ENCODE measurements at places on chromosomes 11 and 22.

DNA sequence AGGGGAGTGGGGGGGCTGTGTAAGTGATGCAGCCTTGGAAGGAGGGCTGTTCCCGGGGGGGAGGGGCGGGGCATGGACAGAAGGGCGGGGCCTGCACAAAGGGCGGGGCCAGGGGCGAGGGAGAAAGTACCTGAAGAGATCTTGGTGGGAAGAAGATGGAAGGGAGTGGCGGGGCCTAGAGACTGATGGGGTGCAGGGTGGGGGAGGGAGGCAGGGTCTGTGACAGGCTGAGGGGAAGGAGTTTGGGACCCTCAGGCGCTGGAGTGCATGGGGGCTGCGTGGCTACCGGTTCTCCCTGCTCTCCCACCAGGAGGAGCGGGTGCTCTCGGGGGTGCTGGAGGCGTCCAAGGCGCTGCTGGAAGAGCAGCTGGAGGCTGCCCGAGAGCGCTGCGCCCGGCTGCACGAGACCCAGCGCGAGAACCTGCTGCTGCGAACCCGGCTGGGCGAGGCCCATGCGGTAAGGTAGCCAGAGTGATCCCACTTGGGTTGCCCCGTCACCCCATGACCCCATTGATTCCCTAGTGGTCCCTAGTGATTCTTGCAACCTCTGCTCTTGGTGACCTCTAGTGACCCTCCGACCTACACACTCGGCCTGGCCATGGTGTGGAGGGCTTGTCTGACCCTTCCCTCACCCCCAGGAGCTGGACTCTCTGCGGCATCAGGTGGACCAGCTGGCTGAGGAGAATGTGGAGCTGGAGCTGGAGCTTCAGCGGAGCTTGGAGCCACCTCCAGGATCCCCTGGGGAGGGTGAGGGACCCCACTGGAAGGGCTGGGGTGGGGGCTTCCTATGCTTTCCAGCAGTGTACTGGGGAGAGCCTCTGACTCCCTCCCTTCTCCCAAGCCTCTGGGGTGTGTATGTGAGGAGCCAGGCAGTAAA lies 3.1 kb downstream of the CCDC88B start:
- no peak for DNase-seq

GRCh38 chr11:14393889-14394288 lies 34.9 kb upstream of the RRAS2 start:
- DNase-seq = no peak

- DNase-seq = no peak
Observed at GRCh38 chr22:35092406-35092805, 26.4 kb downstream of the ISX start.

- DNase-seq = no peak
Observed at GRCh38 chr11:97860237-97860636, 1160.5 kb upstream of the CNTN5 start.

GRCh38 chr11:117300283-117300663 lies 9.1 kb downstream of the BACE1-AS start:
- no peak for DNase-seq

DNA sequence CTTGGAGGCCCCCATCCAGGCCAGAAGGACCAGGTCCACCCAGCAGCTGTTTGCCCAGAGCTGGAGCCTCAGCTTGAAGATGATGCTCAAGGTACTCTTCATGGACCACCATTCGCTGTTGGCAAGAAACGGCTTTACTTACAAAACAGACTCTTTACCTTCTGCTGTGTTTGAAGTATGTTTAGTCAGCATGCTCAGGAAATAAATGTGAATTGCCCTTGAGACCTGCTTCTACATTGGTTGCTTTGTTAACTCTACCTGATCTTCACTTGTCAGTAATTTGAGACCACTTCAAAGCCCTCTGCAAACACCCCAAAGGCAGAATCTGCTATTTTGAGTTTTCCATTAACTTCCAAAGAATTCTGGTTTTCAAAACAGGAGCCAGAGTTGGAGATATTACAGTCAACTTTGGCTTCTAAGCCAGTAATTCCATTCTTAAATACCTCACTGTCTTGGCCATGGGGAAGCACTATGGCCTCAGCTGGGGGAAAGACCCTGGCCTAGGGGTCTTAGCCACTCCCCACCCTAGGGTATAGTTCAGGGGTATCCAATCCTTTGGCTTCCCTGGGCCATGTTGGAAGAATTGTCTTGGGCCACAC lies 2.7 kb downstream of the UQCR10 start:
- DNase-seq = no peak

DNA sequence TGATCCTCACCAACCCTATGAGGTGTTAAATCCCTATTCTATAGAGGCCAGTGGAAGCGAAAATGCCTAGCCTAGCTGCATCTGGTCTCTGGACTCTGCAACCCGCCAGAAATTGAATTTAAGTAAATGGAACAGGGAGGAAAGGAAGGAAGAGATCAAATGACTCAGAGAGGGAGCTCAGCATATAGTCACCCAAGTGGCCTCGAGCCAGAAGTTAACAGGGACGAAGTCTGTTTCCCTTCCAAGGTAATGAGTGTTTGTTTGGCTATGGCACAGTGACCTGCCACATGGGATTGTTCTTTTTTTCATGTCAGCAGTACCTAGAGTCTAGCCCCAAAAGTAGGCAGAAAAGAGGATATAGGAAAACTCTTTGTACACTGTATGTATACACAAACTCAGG lies 66.3 kb downstream of the PAK1 start:
- no peak for DNase-seq

GRCh38 chr11:102254047-102254446 lies 63.2 kb upstream of the BIRC3 start:
- no peak for DNase-seq

DNA sequence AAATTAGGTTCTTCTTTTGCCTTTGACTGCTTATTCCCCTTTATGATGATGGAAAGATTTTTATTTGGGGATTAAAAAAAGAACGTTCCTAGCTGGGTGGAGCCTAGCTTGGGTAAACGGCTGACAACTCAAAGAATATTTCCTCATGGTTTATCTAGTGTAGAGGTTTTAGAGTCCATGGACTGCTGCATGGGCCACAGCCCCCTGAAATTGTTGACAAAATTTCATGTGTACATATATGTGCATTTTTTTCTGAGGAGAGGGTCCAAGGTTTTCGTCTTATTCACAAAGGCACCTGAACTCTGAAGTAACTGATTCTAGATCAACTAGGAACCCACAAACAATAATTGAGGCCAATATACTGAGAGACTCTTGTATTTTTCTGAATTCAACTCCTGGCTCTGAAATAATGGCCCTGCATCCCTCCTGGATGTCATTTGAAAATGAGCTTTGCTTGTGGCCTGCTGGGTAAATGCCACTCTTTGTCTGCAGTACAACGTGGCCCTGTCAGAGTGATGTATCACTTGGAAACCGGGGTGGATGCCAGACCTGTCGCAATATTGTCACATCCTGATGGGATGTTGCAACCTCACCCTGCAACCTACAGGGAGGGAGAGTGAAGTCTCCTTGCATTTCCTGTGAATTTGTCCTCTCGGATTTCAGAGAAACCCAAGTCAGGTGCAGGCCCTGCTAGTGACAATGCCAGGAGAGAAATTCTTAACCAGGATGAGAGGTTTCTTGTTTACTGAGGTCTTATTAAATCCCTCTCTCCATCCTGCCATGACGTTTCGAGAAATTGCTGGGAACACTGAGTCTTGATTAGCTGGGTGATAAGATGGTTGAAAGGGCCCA lies 33.8 kb downstream of the EHF start:
- DNase-seq = no peak

DNA sequence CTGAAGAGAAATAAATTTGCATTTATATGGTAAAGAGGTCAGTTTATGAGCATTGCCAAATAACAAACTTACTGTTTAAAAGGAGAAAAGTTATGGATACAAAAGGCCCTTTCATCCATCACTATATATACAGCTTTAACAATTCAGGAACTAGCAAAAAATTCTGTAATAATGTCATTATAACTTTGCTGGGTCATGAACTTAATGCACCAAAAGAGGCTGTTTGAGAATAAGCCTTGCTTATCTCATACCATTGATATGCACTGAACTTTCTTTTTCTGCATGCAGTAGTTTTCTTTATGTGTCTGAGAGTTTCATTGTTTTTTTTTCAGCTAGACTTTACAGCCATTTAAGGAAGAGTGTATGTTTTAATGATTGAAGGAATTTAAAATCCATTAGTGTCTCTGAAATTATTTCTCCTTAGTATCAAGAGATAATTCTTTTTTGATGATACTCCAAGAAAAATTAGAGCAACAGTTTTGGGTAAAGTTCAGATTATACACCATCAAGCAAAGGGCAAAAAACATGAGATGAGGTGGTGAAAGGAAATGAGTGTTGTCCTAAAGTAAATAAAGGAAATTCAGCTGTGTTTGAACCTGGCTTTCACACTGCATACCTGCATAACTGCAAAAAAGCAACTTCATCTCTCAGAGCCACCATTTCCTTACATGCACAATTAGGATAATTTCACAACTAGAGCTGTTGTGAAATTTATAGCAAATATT lies 188.2 kb upstream of the ANO3 start:
- no peak for DNase-seq
